IPS DF 6.9 (cell line): ENCODE measurements at places on chromosomes 6 and 20.

DNA sequence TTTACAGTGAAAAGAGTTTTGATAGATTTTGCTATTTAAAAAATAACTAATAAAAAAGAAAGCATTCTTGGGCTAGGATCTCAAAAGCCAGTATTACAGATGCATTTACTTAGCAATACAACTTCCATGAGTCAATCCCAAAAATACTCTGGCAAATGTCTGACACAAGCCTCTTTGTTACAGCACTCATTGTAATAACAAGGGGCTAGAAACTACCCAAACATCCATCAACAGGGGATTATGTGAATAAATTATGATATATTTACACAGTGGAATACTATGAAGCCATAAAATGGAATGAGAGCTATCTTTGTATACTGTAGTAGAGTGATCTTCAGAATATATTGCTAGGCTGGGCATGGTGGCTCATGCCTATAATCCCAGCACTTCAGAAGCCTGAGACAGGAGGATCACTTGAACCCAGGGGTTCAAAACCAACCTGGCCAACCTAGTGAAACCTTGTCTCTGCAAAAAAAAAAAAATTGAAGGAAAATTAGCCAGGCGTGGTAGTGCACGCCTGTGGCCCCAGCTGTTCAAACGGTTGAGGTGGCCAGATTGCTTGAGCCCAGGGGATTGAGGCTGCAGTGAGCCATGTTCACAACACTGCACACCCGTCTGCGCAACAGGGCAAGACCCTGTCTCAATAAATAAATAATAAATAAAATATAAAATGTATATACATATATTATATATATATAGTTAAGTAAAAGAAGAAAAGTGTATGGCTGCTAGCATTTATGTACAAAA, 34.7 kb upstream of the TOP1 start:
- no peak for DNase-seq
- no peak overlapping the region for H3K27ac ChIP-seq
- H3K4me1 ChIP-seq: peaks cover 3% of the 10 kb centered on the region; the same call in 1 of the 2 replicates

GRCh38 chr20:51565298-51566144, 23.0 kb upstream of the NFATC2 start:
- no peak overlapping the region for H3K27ac ChIP-seq
- H3K4me1 ChIP-seq: peaks cover 2% of the 10 kb centered on the region; the same call in 1 of the 2 replicates
- H3K4me3 ChIP-seq: no peak overlapping the region
- no peak for DNase-seq

GRCh38 chr6:96302991-96303390, 218.6 kb upstream of the UFL1 start:
- H3K27me3 ChIP-seq: no peaks in the 10 kb centered on the region
- H3K27ac ChIP-seq: no peak overlapping the region
- H3K36me3 ChIP-seq: no peaks in the 10 kb centered on the region
- H3K4me1 ChIP-seq: no peaks in the 10 kb centered on the region
- no peak overlapping the region for H3K4me3 ChIP-seq

- H3K4me1 ChIP-seq: no peaks in the 10 kb centered on the region; the same call in 1 of the 2 replicates
- H3K27me3 ChIP-seq: no peaks in the 10 kb centered on the region
- H3K27ac ChIP-seq: no peak overlapping the region
- no peak for DNase-seq
- no peak overlapping the region for H3K4me3 ChIP-seq
- no peaks in the 10 kb centered on the region for H3K36me3 ChIP-seq
These were observed 47.1 kb downstream of the IRF4 start for GRCh38 chr6:438634-439170.

GRCh38 chr20:16064989-16065707, 508.1 kb downstream of the KIF16B start:
- H3K36me3 ChIP-seq: no peaks in the 10 kb centered on the region
- H3K4me3 ChIP-seq: no peak overlapping the region
- no peaks in the 10 kb centered on the region for H3K4me1 ChIP-seq
- no peak for DNase-seq
- no peaks in the 10 kb centered on the region for H3K27me3 ChIP-seq

DNA sequence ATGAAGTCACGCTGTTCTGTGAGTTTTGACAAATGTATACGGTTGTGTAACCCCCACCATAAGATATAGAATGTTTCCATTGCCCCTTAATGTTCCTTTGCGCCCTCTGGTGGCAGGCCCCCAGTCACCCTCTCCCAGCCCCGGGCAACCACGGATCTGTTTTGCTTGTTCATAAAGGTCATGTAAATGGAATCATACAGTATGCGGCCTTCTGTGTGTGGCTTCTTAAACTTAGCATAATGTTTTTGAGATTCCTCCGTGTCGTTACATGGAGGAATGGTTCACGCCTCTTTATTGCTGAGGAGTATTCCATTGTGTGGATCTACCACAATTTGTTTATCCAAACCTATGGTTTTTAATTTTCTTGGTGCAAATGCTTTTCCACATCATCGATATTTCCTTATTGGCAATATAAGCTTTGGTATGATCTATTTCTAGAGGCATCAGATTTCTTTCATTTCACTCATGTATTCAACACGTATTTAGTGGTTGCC, 28.4 kb downstream of the LYRM2 start:
- H3K4me1 ChIP-seq: no peaks in the 10 kb centered on the region
- no peaks in the 10 kb centered on the region for H3K27me3 ChIP-seq
- no peak for DNase-seq
- H3K27ac ChIP-seq: no peak overlapping the region
- H3K36me3 ChIP-seq: no peaks in the 10 kb centered on the region
- H3K4me3 ChIP-seq: no peak overlapping the region

- DNase-seq: no peak
- no peaks in the 10 kb centered on the region for H3K27me3 ChIP-seq
These were observed 77.8 kb downstream of the TFAP2C start for GRCh38 chr20:56706867-56707360.

DNA sequence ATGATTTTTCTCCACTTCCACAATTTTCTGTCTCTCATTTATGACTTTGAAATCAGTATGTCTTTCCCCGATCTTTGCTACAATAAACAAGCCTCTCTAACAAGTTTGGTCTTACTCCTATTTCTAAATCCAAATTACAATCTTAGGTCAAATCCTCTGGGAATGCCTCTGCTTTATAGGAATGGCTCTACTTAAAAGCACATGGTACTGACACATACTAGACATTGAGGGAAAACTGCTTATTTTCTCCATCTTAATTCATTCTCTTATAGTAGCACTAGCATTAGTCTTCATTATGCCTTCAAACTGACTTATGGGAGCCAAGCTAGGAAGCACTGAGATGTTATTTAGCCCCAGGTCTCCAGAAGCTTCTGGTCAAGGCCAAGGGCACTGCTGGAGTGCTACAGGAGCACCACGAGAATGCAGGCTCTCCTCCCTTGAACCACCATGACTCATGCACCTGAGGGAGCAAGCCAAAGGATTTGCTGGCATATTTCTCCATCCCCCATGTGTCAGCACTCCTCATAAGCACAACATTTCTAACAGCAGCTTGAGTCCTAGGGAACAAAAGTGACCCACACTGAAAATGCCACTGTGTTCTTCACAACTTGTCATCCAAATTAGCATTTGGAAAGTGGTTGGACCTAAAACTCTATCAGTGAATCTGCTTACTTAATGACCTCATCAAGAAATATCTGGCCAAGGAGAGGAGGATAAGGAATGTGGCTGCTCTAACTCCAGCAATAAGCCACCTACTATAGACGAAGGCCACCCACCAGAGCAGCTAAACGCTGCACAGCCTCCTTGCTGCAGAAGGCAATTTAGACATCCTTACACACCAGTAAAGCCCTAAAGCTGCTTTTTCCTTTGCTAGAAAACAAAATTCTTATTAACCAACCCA, 156.8 kb upstream of the KCNQ5 start:
- no peak for DNase-seq
- no peaks in the 10 kb centered on the region for H3K36me3 ChIP-seq
- no peaks in the 10 kb centered on the region for H3K4me1 ChIP-seq
- no peaks in the 10 kb centered on the region for H3K27me3 ChIP-seq
- H3K27ac ChIP-seq: no peak overlapping the region

DNA sequence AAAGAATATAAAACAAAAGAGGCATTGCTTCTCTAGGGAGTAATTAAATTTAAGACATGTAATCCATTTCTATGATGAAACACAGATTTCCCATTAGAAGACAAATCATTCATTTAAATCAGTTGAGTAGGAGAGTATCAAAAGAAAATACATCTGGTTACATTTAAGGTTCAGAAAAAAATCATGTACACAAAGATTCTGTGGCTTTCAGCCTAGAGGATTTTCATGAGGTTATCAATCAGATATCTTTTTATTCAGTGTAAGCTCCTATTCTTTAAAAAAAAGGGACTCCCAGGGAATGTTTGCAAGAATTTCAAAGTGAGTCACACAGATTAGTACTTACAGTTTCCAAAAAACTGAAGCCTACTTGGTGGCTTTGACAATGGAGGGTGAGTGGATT, 24.9 kb downstream of the COL21A1 start:
- no peaks in the 10 kb centered on the region for H3K27me3 ChIP-seq
- no peak for DNase-seq
- H3K4me1 ChIP-seq: 0 out of 2 replicates have a peak, but pooled peaks cover 2% of the 10 kb centered on the region
- no peaks in the 10 kb centered on the region for H3K36me3 ChIP-seq
- no peak overlapping the region for H3K27ac ChIP-seq

DNA sequence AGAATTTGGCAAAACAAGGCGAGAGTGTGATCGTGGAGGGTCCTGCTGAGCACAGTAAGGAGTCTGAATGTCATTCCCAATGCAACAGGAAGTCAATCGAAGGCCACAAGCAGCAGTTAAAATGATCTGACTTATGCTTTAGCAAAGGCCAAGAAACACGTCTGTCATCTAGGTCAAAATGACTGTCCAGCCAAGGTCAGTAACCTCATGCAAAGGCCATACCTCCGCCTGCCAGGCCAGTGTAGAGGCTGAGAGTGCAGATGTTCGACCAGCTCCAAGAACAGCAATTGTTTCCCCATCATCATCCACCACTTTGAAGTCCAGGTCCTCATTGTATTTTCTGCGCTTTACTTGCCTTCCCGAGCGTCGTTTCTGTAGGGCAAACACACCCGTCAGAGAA, 105.6 kb downstream of the CHD6 start:
- H3K36me3 ChIP-seq: peaks cover 4% of the 10 kb centered on the region; the same call in 1 of the 2 replicates
- no peak for DNase-seq
- no peak overlapping the region for H3K27ac ChIP-seq
- H3K4me3 ChIP-seq: no peak overlapping the region
- no peaks in the 10 kb centered on the region for H3K27me3 ChIP-seq

- H3K4me1 ChIP-seq: peaks cover 6% of the 10 kb centered on the region
- no peaks in the 10 kb centered on the region for H3K27me3 ChIP-seq
- no peaks in the 10 kb centered on the region for H3K36me3 ChIP-seq
These were observed 2.8 kb downstream of the TNFRSF21 start for GRCh38 chr6:47306887-47307286.

DNA sequence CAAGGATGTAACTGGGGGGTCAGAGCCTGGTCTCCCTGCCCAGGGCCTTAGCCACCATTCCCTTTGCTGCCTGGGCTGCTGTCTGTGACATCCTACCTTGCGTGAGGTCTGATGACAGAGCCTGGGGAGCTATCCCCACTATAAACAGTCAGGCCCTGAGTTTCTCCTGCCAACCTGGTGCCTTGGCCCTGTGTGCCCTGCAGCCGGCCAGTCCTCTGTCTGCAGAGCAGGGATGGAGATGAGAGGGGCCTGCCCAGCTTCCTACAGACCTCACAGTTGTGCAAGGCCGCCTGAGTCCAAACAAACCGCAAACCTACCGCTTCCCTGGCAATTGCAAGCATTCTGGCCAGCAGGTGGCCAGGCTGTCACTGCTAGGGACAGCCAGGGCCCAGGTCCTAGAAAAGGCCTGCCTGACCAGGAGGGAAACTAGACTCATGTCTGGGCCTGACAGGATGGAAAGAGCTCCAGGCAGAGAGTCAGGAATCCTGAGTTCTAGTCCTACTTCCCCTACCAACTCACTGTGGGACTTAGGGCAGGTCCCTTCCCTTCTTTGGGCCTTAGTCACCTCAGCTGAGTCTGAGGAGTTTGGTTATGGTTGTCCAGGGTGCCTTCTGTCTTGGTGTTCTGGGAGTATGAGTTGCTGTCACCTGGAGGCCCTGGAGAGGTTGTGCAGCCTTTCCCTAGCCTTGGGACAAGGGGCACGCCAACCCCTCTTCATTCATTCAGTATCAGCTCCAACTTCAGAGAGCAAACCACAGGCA, 86.2 kb downstream of the VEGFA start:
- H3K27ac ChIP-seq: no peak overlapping the region
- H3K36me3 ChIP-seq: no peaks in the 10 kb centered on the region
- no peak for DNase-seq

- no peak overlapping the region for H3K4me3 ChIP-seq
- no peaks in the 10 kb centered on the region for H3K4me1 ChIP-seq
- H3K27me3 ChIP-seq: no peaks in the 10 kb centered on the region
- no peak overlapping the region for H3K27ac ChIP-seq
- no peak for DNase-seq
These were observed 57.7 kb downstream of the ZDHHC14 start for GRCh38 chr6:157438611-157439111.

DNA sequence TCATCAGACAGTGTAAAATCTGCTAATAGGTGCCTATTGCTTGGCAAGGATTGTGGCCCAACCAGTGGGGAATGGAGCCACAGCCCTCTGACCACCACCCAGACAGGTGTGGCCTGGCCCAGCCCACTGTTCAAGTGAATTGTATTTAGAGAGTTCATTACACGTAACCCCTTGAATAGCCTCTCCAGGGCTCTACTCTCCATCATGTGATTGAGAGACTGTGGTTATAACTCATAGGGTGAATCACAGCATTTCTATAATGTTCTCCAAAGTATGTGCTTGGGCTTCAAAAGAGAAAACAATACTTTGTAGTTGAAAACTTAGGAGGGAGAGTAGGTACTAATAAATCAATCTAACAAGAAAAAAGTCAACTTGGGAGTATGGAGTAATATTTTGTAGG, 38.4 kb downstream of the ALDH8A1 start:
- no peak overlapping the region for H3K27ac ChIP-seq
- no peaks in the 10 kb centered on the region for H3K36me3 ChIP-seq
- DNase-seq: no peak
- H3K27me3 ChIP-seq: no peaks in the 10 kb centered on the region

- no peak overlapping the region for H3K27ac ChIP-seq
- no peaks in the 10 kb centered on the region for H3K4me1 ChIP-seq
- no peak overlapping the region for H3K4me3 ChIP-seq
- no peaks in the 10 kb centered on the region for H3K27me3 ChIP-seq
These were observed 38.4 kb downstream of the CDC5L start for GRCh38 chr6:44425951-44426350.

DNA sequence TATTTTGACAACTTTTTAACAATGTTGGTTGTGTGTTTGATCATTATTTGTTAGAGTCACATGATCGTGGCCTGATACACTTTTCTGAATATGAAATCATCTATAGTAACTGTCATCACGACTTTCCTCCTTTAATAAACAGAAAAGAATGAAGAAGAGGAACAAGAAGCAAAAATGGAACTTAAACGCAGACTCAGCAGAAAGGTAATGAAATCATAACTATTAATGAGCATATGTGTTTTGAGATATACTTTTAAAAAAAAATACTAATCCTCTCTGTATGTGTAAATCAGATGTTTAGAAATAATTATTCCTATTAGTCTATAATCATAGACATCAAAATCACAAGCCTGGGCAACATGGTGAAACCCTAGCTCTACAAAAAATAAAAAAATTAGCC, 60.1 kb upstream of the LTV1 start:
- no peaks in the 10 kb centered on the region for H3K27me3 ChIP-seq
- no peak overlapping the region for H3K27ac ChIP-seq
- no peak for DNase-seq
- H3K4me1 ChIP-seq: no peaks in the 10 kb centered on the region
- peaks cover 2% of the 10 kb centered on the region; the same call in 1 of the 2 replicates for H3K36me3 ChIP-seq

- no peak for DNase-seq
- H3K4me1 ChIP-seq: peaks cover 1% of the 10 kb centered on the region; the same call in 1 of the 2 replicates
- H3K36me3 ChIP-seq: no peaks in the 10 kb centered on the region
- H3K27me3 ChIP-seq: no peaks in the 10 kb centered on the region
- H3K27ac ChIP-seq: no peak overlapping the region
- no peak overlapping the region for H3K4me3 ChIP-seq
These were observed 67.2 kb upstream of the SNX9 start for GRCh38 chr6:157755746-157756411.
